ENCODE measurements at places on chromosomes 13 and 19.

GRCh38 chr19:9178901-9179300 is at the start of gene OR7D2:
OR7D2 (plus strand) TSS chr19:9178979; CDS start chr19:9185782, 6,803 bp downstream.
- no peak within 1 kb of the TSS for H3K4me3 ChIP-seq
- no peaks in the 10 kb centered on the region for H3K4me1 ChIP-seq
- H3K36me3 ChIP-seq = no peaks in the 10 kb centered on the region
- DNase-seq = no peak
- no peak within 1 kb of the TSS for H3K27ac ChIP-seq
- H3K27me3 ChIP-seq = no peaks in the 10 kb centered on the region

GRCh38 chr13:100892981-100893380 is 218.4 kb upstream of the TMTC4 start:
- no peak overlapping the region for H3K4me3 ChIP-seq
- no peaks in the 10 kb centered on the region for H3K27me3 ChIP-seq
- no peaks in the 10 kb centered on the region for H3K4me1 ChIP-seq
- no peak overlapping the region for H3K27ac ChIP-seq
- no peak for DNase-seq
- no peaks in the 10 kb centered on the region for H3K36me3 ChIP-seq

GRCh38 chr13:106329941-106330340 is 205.5 kb downstream of the EFNB2 start:
- H3K4me1 ChIP-seq = no peaks in the 10 kb centered on the region
- H3K27ac ChIP-seq = no peak overlapping the region
- no peak overlapping the region for H3K4me3 ChIP-seq
- H3K27me3 ChIP-seq = no peaks in the 10 kb centered on the region

DNA sequence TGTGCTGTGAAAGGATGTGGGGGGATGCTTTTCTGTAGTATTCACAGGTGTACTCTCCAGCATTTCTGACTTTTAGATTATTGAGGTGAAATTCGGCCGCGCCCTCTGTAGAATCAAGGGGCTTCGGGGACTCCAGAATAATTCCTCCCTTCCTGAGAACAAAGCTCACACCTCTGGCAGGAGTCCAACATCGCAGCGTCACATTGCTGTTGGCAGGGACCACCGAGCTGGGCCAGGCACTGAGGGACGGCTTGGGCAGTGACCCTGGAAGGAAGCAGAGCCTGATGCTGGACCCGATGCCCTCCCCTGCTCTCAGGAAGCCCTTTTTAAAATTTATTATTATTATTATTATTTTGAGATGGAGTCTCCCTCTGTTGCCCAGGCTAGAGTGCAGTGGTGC is 6.3 kb downstream of the TARM1 start:
- no peaks in the 10 kb centered on the region for H3K36me3 ChIP-seq
- H3K4me3 ChIP-seq = no peak overlapping the region
- DNase-seq = no peak

All from activated CD8-positive, alpha-beta T cell treated with anti-CD3 and anti-CD28 coated beads, Interleukin-2, amount 10 ng/mL, durations not matched to agents 7 days and 5 days (primary cell).